CD4-positive, alpha-beta T cell treated with Interferon gamma for 1 hour (primary cell): ENCODE measurements at places on chromosomes 12 and 14.

GRCh38 chr14:39232554-39233415 is 930 bp upstream of the MIA2 start:
- DNase-seq, result no peak

DNA sequence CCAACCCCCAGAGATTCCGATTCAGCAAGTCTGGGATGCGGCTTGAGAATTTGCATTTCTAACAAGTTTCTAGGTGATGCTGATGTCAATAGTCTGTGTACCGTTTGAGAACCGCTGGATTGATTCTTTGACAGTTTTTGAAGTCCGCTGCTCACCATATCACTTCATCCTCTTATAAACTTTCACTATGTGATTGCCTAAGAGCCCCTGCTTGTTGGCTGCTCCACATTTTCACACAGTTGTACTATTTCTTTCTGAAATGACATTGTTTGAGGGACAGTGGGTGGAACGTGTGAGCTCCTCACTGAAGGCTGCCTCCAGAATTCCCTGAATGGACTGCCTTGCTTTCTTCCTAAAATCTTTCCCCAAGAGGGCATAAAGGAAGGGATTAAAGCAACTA is 7.7 kb downstream of the C3AR1 start:
- DNase-seq, result no peak

- DNase-seq, result no peak
Observed at GRCh38 chr14:100765991-100766390, 39.3 kb downstream of the DLK1 start.

- DNase-seq, result no peak
Observed at GRCh38 chr14:23865502-23865901, 88.1 kb upstream of the DHRS4 start.

DNA sequence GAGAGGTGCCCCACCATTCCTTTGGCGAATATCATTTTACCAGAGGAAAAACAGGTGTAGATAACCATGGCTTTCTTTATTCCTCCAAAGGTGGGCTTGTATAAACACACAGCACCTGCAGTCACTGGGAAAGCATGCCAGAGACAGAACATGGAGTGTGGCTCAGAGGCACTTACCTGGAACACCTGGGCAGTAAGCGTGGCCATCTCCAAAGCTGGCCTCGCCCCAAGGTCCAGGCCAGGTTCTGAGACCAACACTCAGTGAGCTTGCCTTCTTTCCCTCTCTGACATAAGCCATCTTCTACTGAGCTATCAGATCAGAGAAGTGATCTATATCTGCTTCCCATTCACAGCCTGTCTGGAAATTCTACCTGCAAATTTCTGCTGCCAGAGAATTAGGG is 70.5 kb downstream of the NUAK1 start:
- DNase-seq, result no peak

DNA sequence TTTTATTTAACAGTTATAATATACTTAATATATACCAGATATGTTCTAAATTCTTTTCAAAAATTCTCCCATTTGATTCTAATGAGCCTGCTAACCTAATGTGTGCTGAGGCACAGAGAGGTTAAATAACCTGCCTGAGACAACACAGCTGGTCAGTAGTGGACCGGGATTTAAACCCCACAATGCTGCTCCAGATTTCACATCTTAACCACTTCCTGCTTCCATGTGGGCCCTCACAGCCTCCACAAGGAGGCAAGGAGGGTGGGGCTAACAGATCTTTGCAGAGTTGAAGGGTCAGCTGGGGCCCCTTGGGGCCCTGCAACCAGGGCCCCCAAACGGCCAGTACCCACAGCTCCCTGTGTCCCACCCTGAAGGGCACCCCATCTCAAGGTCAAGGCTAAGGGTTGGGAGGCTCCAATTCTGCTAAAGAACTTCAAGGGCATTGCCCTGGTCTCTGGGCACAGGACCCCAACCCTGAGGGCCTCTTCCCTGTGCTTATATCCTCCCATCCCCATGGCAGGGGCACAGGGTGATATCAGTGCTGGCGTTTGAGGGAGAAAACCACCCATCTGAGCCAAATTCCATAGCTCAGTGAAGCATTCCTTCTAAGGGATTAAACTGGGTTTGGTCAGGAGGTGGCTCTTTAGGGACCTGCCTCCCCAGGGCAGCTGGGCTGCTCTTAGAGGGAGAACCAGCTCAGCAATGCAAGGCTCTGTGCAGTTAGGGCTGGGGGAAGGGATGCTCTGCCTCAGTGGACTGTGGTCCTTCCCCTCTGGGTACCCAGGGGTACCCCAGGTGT is 2.2 kb downstream of the KRT80 start:
- DNase-seq, result no peak

DNA sequence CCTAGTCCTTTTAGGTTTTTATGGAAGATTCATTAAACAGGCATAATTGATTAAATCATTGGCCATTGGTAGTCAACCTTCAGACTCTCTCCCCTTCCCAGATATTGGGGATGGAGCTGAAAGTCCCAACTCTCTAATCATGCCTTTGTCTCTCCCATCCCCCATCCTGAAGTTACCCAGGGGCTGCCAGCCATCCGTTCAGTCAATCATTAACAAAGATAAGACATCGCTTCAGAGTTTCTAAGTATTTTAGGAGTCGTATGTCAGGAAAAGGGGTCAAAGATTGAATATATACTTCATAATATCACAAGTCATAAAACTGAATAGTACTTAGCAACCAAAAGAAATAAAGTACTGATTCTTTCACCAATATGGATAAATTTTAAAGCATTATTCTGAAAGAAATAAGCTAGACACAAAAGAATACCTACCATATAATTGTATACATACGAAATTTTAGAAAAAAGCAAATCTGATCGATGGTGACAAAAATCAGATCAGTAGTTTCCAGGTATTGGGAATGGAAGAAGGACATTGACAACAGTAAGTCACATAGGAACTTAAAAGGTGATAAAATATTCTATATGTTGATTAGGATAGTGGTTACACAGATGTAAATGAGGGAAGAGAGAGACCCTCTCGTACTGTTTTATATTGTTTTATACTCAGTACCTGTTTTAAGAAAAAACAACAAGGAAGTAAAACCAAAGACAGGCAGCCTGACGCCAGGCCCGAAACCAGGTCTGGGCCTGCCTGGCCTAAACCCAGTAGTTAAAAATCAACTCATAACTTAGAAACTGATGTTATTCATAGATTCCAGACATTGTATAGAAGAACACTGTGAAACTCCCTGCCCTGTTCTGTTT is 414.4 kb downstream of the DAD1 start:
- no peak for DNase-seq

- DNase-seq, result no peak
Observed at GRCh38 chr12:77845831-77846230, 15.1 kb downstream of the NAV3 start.

- DNase-seq, result no peak
Observed at GRCh38 chr14:22898302-22899090, 15.5 kb downstream of the REM2 start.

DNA sequence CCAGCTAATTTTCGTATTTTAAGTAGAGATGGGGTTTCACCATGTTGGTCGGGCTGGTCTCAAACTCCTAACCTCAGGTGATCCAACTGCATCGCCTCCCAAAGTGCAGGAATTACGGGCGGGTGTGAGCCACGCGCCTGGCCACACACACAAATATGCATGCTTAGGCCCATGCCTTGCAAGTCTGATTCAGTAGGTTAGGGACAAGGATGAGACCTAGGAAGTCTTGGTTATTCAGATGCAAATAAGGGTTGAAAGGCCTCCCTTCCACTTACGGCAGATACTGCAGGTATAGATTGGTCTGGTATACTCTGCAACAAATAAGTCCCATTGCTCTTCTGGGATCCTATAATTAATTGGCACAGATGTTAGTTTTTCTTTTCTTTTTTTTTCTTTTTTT is 32.9 kb downstream of the TXNRD1 start:
- DNase-seq, result no peak

DNA sequence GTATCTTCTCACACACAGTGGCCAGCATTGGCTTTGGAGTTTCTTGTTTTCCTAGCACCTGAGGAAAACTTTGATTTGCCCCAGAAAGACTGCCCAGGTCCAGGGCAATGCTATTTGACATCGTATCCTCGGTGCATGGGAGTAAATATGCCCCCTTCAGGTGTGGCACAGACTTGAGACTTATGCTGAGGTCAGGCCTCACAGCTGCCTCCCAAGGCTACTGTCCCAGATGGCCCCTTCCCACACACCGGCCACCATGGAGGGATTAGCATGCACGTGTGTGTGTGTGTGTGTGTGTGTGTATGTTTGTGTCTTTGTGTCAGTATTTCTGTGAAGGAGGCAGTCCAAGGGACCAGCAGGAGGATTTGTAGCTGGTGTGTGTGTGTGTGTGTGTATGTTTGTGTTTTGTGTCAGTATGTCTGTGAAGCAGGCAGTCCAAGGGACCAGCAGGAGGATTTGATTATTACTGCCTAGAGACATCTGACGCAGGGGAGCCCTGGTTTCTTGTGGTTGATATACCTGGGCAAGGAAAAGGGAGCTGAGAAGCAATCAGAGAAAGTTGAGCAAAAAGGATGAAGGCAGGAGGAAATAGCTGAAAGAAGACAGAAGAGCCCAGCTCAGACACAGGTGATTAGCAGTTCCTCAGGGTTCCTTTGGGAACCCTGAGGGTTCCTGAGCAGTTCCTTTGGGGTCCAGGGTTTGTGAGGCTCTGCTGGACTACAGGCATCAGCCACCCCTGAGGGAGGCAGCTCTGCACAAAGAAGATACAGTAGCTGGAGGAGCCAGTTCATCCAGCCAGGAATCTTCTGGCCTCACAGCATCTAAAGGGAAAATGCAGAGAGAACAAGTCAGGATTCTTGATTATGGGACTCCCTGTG is 42.2 kb downstream of the COX16 start:
- no peak for DNase-seq

DNA sequence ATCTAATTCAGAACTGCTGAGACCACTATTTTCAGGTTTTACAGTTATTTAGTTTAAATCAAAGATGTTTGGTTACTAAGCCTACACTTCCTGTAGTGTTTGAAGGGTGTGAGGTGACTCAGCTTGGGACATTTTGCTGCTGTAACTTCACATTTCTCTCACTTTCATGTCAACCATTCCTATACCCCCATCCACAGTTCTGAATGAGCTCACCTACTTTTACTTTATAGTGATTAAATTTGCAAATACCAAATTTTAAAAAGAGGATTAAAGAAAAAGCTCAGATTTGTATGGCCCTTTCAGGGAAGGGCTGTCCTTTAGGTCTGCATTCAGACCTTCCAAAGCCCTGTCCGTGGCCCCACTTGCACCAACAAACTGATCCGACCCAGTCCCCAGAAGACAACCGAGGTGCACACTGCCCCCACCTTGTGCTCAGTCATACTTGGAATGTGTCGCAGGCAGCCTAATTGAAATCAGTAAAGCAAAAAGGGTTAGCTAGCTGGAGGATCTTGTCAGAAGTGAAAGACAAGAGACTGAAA is 174.4 kb downstream of the MON2 start:
- no peak for DNase-seq

DNA sequence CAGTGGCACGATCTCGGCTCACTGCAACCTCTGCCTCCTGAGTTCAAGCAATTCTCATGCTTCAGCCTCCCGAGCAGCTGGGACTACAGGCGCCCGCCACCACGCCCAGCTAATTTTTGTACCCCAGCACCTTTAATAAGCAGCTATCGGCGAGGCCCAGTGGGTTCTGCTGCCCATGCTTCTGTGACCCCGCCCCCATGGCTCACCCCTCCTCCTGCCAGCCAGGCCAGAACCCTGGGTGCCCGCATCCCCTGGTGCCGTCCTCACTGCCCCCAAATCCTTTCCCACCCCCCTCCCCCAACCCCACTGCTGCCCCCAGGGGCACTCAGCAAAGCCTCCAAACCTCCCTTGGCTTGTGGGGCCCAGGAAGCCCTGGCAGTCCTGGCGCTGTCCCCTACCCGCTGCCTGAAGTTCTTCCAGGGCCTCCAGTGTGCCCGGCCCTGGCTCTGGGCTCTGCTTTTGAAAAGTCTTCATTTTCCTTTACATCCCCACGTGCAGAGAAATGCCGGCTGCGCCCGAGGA is 14.5 kb downstream of the BAG5 start:
- DNase-seq, result no peak

DNA sequence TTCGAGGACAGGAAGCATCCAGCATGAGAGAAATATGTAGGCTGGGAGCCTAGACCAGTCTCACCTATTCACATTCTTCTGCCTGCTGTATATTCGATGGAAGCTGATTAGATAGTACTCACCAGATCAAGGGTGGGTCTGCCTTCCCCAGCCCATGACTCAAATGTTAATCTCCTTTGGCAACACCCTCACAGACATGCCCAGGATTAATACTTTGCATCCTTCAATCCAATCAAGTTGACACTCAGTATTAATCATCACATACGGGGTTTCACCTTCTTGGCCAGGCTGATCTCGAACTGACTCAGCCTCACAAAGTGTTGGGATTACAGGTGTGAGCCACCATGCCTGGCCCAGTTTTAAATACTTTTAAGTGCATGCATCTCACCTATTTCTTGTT is 30.5 kb upstream of the SLC10A1 start:
- no peak for DNase-seq

DNA sequence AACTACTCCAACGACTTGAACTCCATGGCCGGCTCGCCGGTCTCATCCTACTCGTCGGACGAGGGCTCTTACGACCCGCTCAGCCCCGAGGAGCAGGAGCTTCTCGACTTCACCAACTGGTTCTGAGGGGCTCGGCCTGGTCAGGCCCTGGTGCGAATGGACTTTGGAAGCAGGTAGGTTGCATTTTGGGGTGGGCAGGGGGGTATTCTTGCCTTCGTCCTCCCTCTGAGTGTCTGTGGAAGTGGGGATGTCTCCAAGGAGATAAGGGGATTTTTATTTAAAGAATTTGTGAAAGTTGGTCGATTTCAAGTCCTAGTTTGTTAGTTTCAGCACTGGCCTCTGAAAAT is 1.3 kb downstream of the ASCL1 start:
- DNase-seq, result no peak

DNA sequence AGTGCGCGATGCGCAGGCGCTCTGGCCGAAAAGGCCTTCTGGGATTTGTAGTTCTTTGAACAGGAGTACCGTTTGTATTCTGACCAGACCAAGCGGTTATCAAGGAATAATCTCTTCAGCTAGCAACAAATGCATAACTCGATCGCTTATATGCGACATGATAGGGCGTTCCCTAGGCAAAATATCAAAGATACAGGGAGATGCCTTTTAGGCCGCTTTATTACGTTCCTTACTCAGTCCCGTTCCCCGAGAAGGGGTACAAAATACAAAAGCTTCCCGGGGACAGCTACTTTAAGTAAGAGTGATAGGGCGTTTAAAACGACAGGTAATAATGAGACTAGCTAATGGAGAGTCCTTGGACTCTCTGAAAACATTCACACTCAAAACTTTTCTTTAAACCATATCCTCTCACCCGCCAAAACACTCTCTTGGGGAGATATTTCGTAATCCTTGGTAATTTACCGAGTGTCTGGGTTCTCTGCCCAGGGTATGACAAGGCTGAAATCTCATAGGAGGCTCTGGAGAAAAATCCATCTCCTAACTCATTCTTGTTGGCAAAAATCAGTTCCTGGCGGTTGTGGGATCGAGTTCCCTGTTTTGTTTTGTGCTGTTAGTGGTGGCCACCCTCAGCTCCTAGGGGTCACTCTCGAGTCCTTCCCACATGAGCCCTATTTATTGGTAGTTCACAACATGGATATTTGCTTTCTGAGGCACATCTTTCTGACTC is 412 bp upstream of the SNW1 start:
- DNase-seq, result no peak
